DMS53 (cell line): ENCODE measurements at places on chromosomes 7 and 10.
A peak's percentile ranks its signal among the peaks of the same experiment; 100 is the strongest.

GRCh38 chr7:30656006-30656957, 26.0 kb downstream of the CRHR2 start:
- no peak for DNase-seq

- no peak for DNase-seq
Observed at GRCh38 chr10:77807706-77808105, 118.8 kb downstream of the DLG5 start.

DNA sequence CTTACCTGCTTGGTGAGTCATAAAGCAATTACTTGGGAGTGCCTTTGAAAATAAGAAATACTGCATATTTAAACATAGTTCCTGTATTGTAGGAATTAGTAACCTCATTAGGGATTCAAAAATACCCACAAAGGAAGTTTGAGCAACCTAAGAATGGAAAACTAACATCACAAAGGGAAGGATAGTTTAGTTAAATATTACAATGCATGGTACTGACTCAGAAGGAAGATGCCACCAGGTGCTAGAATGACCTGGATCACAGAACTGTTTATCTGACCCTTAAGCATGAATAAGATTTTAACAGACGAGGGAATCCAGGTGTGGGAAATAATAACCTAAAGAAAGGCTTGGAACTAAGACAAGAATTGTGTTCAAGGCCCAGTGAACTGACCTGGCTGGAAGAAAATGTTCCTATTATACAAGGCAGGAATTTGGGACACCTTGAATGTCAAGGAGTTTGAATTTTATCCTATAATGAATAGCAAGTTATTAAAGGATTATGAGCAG, 106.4 kb downstream of the GSAP start:
- DNase-seq: no peak

DNA sequence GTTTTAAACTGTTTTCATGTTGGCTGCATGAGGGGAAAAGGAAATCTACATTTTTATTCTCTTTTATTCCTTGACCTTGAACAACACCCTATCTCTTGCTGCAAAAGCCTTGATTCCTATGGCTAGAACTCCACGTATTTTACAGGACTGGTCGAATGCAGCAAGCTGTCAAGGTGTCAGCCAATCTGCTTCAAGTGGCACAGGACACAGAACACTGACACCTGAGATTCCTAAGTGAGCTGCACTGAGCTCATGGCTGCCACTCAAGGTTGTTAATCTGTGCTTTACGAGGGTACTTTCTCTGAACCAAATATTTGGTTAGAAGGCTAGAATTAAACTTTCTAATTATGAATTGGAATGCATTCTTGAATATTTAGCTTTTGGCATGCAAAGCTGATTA, 349.7 kb upstream of the COBL start:
- DNase-seq: no peak

GRCh38 chr7:79709574-79710409, 256.3 kb upstream of the MAGI2 start:
- DNase-seq: no peak

GRCh38 chr10:44398747-44399658, 14.1 kb upstream of the CXCL12 start:
- no peak for DNase-seq

DNA sequence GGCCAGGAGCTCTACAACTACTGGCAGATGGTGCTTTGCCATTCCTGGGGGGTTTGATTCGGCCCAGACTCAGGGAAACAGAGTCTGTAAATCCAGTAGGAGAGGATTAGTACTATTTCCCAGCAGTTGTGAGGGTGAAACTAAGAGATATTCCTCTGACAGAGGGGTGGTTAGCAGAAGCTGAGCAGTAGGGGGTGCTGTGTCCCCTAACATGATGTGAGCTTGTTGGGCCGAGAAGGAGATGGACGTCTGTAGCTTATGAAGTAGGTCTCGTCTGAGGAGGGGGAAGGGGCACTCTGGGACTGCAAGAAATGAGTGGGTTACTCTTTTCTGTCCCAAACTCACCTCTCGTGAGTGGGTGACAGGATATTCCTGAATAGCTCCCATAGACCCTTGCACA, 179.2 kb upstream of the MBL2 start:
- peak; percentile 78 for DNase-seq

- DNase-seq: no peak
Observed at GRCh38 chr7:137696376-137696775, 150.4 kb downstream of the DGKI start.

GRCh38 chr7:28957751-28958234, 337 bp downstream of the TRIL start:
- peak; percentile 74 for DNase-seq

DNA sequence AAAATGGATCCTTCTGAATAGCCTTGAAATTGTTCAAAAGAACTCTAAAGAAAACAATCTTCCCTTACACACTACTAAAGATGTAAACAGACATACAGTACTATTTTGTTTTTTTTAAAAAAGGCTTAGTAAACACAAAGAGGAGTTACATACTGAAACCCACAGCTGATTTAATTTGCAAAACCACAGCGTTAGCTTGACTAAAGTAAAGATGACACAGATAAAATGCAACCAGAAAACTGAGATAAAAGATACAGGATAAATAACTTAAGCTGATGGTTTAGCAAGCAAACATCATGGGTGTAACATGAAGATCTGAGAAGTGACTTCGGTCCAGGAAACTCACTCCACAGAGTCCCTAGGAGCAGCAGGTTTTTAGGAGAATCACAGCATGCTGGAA, 21.8 kb downstream of the PRKCQ start:
- no peak for DNase-seq

DNA sequence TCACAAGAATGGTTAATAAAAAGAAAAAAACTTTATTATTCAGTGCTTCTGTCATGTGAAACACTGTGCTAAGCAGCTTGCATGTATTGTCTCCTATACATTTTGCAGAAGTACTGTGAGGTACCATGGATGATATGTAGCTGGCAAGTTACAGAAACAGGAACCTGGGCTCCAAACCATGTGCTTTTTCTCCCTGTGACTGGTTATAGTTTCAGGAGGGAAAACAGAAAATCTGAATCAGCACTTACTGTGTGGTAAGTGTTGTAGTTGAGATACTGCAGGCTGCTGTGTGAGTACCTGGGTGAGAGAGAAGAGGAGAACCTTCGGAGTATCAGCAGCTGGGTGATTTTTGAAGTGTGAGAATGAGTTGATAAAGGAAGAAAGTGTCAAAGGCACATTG, 285.0 kb downstream of the SUGCT start:
- DNase-seq: no peak

DNA sequence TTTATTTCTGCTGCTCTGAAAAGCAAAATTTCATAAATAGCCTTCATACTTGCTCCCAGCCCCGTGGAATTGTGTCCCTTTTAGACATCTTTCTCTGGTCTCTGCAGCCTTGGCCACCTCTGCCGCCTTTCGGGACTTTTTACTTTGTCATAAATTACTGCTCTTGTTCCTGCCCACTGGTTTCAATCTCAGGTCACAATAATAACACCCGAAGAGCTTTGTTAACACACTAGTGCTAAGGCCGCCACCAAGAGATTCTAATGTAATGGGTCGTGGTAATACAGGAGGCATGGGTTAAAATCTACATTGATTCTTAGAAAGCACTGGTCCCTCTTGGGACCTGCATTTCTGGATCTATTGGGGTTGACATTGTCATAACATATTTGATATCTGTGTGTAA, 276.0 kb upstream of the VWC2 start:
- DNase-seq: no peak

GRCh38 chr7:108071551-108071950, 58.6 kb downstream of the LAMB4 start:
- DNase-seq: no peak

DNA sequence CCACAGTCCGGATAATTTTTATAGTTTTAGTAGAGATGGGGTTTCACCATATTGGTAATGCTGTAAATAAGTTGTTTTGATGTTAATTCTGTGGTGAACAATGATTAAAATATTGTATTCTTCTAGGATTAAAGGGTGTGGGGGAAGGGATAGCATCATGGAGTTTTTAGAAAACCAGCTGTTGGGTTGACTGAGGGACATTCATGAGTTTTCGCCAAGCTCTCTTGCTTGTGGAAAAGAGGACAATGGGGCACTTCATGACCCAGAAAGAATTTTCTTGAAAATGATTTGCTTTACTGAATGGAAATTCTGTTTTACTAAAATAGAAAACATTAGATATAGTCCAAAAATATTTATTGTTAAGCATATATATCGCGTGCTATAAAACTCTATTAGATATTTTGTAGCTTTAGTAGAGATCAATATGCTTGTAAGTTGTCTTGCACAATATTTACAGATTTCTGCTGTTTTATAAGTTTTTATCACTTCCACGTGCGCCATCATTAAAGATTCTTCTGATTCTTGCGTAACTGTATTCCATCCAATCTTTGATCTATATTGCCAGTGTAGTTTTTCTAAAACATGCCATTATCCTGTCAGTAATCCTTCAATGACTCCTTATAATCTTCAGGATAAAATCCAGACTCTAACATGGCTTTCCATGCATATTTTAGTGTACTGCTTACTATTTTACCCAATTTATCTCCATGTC, 41.8 kb downstream of the LCOR start:
- DNase-seq: no peak

GRCh38 chr10:17673471-17674061, 29.6 kb downstream of the STAM start:
- no peak for DNase-seq

GRCh38 chr7:135834266-135834665, 85.7 kb upstream of the FAM180A start:
- no peak for DNase-seq

- DNase-seq: peak; percentile 29
Observed at GRCh38 chr7:159107161-159107892, 37.3 kb downstream of the VIPR2 start.

GRCh38 chr7:106313456-106313901, 28.7 kb upstream of the NAMPT start:
- DNase-seq: peak; percentile 54

DNA sequence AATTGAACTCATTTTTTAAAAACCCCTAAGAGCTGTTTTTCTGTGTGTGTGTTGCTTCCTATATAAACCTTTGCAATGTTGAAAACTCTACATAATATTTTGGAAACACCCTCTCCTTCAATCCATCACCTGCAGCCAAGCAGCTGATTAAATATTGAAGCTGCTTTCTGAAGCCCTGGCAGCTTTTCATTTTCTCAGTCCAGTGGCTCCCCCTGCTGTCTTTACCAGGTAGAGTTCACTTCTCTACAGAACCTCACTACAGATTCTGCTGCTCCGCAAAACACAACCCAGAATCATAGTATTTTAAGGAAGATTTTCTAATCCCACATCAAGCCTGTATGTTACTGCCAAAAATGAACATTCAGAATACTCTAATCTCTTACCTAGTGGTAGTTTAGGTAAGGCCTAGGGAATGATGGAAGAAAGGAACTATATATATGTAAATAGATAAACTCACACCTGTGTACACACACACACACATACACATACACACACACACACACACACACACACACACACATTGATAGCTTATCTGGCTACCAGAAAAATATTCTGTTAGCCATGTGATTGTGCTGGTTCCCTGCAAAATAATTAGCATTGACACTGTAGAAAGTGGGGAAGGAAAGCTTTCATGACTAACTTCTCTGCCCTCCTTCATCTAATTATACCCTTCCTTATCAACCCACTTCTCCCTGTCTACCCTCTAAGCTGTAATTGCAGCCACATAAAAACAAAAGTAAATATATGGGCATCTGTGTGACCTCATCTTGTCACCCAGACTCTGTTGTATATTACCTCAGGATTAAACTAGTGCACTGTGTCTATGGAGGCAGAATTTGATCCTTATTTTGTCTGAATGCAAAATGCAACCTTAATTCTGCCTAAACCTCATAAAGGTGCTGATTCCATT, 229.5 kb upstream of the FZD1 start:
- peak; percentile 95 for DNase-seq

GRCh38 chr7:155283565-155284194, 14.0 kb upstream of the INSIG1 start:
- no peak for DNase-seq

DNA sequence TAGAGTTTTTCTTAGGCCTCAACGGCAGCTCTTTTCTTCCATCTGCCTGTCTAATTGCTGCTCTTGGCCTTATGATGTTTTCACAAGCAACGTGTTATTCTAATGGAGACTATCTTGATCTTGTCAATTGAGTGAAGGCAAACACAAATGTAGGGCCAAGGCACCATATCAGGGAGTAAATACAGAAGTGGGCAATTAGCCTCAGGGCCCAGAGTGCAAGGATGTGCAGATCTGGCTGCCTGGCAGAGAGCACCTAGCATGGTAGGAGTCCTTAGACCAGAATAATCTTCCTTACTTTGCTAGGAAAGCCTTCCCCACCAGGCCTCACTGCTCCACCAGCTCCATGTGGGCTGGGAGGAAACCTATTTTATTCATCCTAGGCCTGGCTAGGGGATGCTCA, 590.9 kb downstream of the LRMDA start:
- DNase-seq: no peak

DNA sequence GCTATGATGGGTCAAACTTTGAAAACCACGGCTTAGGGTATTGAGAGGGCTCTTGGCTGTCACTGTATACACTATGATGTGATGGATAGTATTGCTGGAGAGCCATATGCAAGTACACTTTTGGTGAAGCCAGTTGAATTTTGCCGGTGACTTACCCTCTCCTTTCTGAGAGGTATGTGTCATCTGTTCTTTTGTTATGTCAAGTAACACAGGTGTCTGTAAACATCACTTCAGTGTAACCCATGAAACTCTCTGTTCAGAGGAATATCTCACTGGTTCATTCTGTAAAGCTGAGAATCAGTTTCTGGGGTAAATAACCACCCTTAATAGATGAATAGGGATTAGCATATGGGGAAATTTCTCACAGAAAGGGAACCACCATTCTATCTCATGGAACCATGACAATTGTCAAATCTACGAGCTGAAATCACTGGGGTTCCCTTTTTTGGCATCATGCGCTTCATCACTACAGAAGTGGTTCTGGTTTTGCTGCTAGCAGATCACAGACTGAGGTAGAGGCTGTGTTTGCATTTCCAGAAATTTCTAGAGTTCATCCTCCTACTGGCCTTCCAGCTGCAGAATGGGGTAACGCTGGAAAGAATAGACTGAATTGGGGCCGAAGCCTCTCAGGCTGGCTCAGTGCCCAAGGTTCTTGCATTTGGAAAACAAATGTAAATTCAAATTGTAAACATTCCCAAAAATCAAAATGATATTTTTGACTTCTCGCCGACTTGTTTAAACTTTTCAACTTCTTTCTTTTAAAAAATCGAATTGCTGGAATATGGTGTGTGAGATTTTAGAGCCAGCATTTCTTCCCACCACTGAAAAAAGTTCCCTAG, 83.3 kb upstream of the CREB5 start:
- DNase-seq: peak; percentile 89

DNA sequence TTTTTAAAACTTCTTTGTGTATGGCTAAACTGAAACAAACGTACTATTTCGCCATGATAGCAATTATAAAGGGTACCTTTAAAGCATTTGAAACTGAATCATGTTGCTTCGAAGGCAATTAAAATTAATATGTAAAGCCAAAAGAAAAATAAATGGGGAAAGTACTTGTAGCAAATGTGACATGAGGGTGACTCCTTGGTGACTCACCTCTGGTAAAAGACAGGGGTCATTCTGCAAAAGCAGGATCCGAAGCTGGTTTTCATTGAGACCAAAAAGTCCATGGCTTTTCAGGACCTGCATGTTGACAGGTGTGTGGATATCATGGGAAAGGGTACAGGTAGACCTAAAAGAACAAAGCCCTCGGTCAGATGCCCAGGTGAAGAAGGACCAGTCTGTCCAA, 1.5 kb downstream of the ZC3HAV1L start:
- DNase-seq: peak; percentile 44
